ENCODE measurements at places on chromosomes 4 and X.

DNA sequence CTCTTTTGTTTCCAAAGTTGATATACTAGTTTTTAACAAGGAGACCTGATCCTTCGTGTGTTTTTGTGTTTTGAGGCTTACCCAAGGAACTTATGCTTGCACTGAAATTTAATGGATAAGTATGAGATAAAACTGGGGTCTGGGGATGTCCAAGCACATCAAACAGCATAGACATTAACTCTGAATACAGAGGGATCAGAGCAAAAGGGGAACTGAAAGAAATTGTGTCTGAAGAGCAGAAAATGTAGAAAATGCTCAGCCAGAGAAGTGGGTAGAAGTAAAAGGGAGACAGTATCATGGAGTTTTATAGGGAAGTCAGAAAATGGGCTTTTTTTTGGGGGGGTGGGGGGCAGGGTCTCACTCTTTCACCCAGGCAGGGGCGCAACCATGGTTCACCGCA, 695.4 kb downstream of the ARAP2 start:
- DNase-seq: no peak

DNA sequence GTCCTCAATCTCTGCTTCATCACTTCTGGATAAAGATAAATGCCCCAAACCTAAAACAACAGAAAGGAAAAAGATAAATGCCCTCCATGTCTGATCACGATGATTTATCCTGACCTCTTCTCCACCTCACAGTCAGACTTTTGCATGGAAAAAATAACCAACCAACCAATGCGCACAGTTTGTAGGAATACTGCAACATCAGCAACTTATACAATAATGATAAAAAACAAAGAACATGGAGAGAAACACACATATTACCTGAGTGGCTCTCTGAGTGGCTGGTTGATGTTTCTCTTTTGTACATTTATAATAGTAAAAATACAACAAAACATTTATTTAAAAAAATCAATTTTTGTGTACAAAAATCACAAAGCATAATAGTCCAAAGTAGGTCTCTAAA, 93.0 kb upstream of the PUDP start:
- DNase-seq: no peak

DNA sequence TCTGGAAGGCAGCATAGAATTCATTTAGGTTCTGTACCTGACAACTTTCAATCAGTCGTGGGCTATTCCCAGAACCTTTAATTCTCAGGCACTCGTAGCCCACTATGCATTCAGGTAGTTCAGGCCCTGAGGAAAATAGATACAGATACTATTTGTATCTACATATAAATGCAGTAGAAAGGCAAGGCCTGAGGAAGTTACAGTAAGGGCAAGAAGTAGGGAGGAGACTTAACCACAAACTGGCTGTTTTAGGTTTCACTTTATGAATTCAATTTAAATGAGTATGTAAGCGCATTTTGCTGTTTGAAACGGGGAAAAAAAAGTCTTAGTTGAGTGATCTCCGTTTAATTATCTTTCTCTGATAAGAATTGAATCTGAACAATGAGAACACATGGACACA, 529.4 kb upstream of the ATOH1 start:
- no peak for DNase-seq

DNA sequence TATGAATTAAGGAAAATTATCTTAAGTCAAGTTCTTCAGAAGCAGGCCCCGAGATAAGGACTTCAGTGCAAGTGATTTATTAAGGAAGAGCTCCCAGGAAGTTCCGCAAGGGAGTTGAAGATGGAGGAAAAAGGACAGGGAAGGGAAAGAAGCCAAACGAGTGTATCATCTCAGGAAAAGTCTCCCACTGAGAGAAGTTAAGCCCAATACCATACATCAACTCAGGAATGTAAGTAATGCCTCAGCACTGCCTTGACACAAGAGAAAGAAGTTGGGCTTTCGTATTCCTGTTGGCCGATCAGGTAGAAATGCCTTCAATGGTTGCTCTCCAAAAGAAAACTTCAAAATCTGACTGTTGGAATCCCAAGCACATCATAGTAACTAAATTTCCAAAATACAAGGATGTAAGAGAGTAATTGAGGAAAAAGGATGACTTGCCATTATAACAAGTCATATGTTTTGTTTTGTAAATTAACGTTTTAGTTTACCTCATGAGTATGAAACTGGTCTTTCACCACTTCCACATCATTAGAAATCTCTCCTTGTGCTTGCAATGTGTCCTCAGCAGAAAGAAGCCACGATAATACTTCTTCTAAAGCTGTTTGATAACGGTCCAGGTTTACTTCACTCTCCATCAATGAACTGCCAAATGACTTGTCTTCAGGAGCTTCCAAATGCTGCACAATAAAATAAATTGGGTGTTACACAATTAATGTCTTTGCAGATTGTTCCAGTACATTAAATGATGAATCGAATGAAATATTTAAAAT, 566.7 kb downstream of the DMD start:
- DNase-seq: no peak

DNA sequence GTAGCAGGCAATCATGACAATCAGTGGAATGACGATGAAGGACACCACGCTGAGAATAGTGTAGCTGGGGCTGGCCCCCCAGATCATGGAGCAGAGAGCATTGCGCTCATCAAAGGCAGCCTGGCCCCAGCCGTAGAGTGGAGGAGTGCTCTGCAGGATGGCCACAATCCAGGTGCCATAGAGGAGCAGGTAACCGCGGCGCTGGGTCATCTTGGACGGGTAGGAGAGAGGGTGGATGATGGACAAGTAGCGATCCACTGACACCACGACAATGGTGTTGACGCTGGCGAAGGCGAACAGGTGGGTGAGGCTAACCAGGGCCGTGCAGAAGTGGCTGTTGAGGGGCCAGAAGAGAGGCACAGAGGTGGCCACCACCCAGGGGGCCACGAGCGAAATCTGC, 2.8 kb downstream of the GPR101 start:
- DNase-seq: no peak
